ENCODE measurements at places on chromosomes 7 and 10.
A peak's percentile ranks its signal among the peaks of the same experiment; 100 is the strongest.

DNA sequence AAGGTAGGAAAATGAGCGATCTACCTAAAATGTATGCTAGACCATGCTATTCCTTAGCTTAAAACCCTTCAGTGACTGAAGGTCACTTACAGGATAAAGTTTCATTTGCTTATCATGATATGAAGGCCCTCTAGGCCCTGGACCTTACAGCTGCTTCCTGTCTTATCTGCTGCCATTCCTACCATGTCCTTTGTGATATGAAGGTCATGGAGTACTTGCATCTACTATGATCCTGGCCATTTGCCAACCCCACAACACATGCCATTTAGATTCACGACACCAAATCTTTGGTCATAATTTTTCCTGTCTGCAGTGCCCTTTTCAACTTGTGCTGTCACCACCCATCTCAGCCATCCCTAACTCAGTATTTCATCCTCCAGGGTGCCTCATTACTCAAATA, 181.8 kb upstream of the MDFIC start:
- no peak for DNase-seq

DNA sequence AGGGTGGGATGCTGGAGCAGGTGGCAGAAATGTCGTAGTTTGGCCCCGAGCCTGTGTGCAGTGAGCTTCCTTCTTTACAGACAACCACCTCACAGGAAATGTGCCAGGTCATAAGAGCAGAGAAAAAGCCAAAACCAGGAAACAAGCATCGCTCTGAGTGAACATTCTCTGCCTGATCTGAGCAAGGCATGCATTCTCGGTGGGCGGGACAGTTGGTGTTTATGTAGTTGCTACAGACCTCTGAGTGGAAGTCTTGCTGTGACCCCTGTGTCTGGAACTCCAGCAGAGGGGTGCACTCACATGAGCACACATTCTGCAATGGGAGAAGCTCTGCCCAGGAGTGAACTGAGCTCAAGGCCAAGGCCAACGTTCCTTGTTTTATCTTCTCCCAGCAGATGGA, 230.1 kb downstream of the TCERG1L start:
- no peak for DNase-seq

GRCh38 chr7:47332213-47332612, 249.7 kb downstream of the TNS3 start:
- DNase-seq, result no peak

GRCh38 chr7:32266932-32267475, 196.8 kb upstream of the PDE1C start:
- no peak for DNase-seq

DNA sequence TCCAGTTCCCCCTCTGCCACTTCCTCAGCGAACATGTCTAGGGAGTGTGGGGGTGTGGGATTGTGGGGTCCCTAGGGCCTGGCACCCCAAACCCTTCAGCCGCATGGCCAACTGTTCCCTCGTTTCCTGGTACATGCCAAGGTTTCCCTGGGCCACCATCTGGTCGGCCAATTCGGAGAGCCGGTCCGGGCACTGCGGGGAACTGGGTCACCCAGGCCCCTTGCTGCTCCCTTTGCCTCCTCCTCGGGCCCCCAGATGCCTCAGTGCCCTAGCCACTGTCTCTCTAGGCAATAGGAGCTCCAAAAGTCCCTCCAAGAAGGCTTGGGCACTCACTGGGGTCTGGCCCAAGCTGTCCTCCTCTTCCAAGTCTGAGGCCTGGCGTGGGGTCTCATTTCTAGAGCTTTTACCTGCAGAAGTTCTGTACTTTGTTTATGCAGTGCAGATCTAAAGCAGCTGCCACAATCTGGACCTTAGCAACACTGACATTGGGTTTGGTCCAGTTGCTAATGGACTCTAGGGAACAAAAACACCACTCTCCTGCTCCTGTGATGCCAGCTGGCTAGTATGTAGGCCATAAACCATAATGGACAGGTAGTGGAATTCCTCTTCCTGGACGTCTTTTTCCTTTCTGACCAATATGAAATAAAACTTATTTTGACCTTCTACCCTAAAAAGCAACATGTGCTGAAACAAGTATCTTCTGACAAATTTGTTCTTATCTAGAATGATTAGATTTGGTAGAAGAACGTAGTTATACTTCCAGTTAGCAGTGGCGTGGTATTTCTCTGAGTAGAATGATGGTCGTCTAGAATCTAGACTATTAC, 172.9 kb downstream of the LRRC4 start:
- no peak for DNase-seq

- peak; percentile 50 for DNase-seq
Measured at GRCh38 chr10:70589762-70590654, 12.5 kb downstream of the PRF1 start.

All from suppressor macrophage treated with lipopolysaccharide for 1 hour (primary cell).